ENCODE measurements at places on chromosomes 11 and 22. TPM values are rescaled to one million over a fixed set of nuclear protein-coding genes. Genes with fewer than 3 reads are reported as not detected.

Gene HTR3B
- total RNA-seq, result not detected

Gene AIFM3
- total RNA-seq, result 4.8 TPM

Gene UBASH3B
- total RNA-seq, result 49.4 TPM

Gene SPI1
- not detected for total RNA-seq

Gene HSPB2
- total RNA-seq, result not detected

Gene OR5A1
- total RNA-seq, result not detected

Gene TYMP
- total RNA-seq, result 19.4 TPM

Gene KRTAP5-10
- not detected for total RNA-seq

Gene MIOX
- not detected for total RNA-seq

Gene OR51I1
- total RNA-seq, result not detected

Gene TTC28
- 1.5 TPM for total RNA-seq

Gene CCDC81
- total RNA-seq, result 0.25 TPM

Gene KDELR3
- 19.6 TPM for total RNA-seq

Gene RASL10A
- not detected for total RNA-seq

Gene GSTP1
- total RNA-seq, result 1,526 TPM

Gene TUBA8
- 0.88 TPM for total RNA-seq

Gene TCF20
- total RNA-seq, result 15.1 TPM

Gene SDF2L1
- 64.1 TPM for total RNA-seq

Gene WT1
- 6.3 TPM for total RNA-seq

Gene PDE3B
- 2.4 TPM for total RNA-seq

Gene A4GALT
- total RNA-seq, result 14.4 TPM
